ACHN (cell line): ENCODE measurements at places on chromosomes 1 and 21.

DNA sequence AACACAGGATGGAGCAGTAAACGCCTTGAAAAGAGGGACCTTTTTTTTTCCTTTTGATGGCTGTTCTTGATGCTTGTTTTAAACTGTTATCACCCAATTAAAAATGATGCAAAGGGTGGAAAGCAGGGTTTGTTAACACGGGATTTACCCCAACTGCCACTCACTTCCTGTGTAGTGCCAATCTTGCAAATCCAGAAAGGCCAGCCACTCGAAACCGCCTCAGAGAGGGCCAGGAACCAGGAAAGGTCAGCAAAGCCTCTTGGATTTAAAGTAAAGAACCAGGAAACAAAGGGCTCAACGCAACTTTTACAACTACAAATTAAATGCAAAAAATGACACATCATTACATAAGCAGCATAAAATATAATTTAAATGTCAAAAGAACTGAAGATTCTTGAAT lies 347.4 kb downstream of the PDE4B start:
- DNase-seq, result no peak

DNA sequence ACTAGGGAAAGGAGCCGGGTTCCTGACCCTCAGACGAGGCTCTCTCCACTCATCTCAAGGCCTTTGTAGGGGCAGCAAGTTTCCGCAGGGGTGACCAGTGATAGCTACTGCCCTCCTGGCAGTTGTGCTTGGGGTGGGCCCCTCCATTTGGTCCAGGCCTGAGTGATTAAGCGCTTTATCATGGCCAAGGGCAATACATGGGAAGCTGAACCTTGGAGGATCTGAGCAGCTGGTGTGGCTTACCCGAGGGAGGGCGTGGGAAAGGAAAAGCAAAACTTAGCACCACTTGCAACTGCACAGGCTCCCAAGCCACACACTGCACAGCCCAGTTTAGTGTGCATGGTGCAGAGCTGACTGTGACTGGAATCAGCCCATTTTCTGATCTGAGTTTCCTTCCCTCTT lies 47.8 kb downstream of the GADD45A start:
- no peak for DNase-seq

DNA sequence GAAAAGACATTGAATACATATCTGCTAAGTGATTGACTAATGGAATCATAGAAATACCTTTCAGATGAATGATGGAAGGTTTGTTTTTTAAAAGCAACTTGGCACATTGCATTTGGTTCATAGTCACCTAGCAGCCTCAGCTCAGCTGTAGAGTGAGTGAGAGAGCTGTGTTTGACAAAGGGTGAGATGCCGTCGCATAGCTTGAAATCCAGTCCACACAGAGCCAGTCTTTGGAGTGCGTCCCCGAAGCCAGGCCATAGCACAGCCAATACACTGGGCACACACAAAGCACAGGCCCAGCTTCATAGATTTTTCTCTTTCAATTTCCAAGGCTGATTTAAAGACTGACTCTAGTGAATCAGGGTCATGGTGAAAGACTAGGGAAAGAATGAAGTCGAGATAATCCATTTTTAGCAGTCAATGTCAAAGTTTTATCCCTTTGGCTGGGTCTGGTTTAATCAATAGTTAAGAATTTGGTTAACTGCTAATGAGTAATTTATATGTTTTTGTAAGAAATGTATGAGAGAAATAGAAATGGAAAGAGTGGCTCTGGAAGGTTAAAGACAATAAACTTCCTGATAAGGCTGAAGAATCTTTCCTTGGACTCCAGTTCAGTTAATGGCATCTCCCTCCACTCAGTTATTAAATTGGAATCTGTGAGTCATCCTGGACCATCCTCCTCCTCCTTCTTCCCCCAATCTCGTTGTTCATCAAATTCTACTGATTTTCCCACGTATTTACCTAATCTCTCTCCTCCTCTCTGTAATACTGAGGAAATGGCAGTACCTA lies 101.2 kb upstream of the IRF2BP2 start:
- no peak for DNase-seq

DNA sequence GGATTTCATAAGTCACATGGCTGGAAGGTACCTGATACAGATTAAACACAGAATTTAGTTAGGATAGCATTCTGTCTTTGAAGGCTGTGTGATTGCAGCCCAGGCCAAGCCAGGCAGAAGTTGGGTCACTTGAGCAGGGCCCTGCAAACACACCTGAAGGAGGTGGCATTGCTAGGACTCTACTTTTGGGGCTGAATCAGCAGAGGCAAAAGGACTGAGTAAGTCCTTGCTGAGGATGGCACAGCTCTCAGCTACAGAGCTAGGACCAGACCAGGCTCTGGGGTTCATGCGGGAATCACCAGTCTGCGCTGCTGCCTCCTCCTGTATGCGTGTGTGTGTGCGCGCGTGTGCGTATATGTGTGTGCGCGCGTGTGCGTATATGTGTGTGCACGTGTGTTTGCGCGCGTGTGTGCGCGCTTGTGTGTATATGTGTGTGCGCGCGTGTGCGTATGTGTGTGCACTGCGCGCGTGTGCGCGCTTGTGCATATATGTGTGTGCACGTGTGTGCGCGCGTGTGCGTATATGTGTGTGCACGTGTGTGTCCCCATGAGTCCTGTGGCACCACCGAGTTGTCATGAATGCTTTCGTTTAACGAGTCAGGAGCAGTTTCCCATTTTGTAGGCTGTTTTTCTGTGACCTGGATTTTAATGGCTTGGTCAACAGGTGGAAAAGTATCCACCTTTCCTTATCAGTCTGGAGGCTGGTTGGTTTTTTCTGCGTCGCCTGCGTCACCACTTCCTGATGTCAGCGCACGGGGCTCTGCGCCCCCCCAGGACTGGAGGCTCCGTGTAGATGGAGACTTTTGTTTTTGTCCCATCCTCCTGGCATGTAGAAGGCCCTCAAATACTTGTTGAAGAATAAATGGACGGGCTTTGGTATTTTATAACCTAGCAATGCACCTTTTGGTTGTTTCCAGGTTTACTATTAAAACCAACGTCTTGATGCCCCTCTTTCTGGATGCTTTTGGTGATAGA lies 34.7 kb downstream of the ADARB1 start:
- DNase-seq, result no peak

DNA sequence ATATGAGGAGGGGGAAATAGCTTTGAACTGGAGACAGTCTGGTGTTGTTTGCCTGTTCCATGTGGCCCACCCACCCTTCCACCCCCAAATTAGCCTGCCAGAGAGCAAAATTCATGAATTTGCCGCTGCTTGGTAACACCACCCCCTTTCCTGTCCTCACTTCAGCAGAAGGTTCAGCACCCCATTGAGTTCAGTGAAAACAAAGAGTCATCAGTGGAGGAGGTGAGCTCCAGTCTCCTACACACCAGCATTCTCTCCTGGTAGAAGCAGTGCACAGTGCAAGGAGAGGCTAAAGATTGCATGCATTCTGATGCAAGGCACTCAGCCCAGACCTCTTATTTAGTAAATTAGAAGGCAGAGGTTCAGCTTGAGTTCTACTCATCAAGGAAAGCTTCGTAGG lies 99.7 kb upstream of the DYNLT5 start:
- DNase-seq, result no peak

- DNase-seq, result no peak
Measured at GRCh38 chr1:56199956-56200355, 379.4 kb downstream of the PLPP3 start.

DNA sequence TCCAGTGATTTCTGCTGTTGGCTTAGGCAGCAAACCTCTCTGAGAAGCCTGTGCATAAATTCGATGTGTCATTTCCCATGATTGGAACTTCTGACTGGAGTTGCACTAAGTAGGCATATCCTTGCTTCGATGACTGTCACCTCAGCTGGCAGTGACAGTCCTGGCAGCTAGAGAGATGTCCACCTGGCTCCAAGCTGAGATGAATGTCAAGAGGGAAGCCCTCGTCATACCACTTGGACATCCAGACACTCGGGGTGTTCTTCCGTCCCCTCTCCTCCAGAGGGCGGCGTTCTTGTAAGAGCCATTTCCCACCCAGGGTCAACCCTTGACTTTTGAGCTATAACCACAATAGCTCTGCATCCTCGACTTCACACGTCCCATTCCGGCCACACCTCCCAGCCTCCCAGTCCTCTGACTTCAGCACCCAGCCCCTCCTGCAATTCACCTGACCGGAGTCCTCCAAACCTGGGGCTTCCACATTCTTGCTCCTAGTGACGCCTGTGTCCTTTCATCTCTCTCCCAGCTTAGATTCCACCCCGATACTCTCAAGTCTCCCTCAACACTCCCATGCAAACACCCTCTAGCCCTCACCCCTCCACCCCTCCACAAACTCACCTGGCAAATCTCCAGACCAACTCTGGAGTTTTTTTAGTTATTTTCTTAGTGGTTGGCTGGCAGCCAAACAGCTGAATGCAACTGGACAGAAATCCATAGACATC lies 17.3 kb downstream of the CA6 start:
- DNase-seq, result peak; percentile 55

- peak; percentile 18 for DNase-seq
Measured at GRCh38 chr1:98388441-98388840, 273.1 kb upstream of the SNX7 start.

DNA sequence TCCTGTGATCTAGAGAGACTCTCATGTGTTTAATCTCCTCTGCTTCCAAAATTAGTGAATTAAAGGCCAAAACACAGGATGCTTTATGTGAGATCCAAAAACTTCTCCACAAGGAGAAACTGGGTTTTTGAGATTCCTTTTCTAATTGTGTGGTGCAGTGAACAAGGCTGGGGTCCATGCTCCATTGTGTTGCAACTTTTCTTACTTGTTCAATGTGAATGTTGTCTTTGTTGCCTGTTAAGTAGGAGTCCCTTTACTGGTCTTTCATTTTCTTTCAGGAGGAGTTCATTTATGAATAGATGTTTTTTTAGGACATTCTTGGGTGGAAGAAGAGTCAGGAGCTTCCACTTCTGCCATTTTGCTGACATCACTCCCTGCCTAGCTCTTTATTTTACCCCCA lies 40.6 kb upstream of the CFHR3 start:
- no peak for DNase-seq

DNA sequence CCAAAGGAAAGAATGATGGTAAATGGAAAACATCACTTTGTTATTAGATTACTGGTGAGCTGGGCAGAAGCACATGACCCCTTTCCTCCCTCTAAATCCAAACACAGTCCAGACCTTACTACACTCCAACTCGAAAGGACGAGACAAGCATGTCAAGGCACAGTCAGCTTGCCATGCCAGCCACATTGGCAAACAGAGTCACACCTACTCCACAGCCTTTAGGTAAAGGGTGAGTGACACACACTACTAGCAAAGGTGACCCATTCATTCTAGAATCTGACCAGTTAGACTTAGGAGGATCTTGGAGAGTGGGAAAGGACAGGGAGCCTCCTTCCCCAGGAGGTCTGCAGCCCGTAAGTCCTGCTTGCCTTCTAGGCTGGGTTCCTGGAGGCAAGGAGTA lies 3.0 kb downstream of the SLC44A3 start:
- DNase-seq, result no peak

DNA sequence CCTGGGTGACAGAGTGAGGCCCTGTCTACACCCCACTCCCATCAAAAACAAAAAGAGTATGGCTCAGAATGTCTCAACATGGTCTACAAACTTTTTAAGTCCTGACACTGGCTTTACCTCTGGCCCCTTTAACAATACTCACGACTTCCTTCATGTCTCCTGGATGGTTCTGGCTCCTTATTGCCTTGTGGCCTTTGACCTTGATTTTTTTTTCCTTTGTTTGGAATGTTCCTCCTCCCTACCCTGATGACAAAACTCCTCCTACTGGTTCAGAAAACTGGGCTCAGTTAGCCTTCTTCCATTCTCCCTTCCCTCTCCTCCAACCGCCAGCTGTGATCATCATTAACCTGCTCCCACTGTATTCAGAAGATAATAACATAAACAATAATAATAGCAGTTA lies 4.6 kb upstream of the SOAT1 start:
- no peak for DNase-seq

DNA sequence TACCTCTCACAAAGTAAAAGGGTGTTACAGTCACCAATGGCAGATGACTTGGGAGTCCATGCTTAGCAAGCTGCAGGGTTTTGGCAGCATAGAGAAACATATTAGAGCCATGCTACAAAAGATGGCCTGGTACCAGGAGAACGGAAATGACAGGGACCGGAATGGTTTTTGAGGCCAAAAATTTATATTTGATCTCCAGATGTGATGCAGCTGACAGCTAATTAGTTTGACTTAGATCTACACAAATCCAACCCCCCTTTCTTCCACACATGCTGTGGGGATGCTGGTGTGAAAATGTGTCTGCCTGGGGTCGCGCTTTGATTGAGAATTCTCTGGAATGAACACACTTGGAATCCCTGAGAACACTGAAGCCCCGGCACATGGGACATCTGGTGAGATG lies 26.5 kb downstream of the SYF2 start:
- DNase-seq, result no peak

DNA sequence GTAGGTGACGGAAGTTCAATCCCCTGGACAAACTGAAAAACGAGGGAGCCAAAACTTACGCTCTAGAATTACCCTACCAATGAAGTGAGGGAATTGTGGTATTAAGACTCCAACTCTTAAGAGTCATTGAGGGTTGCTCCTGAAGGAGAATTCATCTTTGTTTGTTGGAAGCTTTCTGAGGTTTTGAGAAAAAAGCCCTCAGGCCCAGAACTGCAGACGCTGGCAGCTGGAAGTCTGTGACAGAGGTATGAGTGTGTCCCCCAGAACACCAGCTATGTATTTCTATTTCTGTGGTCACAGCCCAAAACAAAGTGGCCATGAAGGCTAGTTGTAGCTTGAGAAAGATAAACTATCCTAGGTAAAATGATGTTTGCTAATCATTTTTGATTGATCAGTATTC lies 438.8 kb upstream of the B3GALT2 start:
- no peak for DNase-seq

- DNase-seq, result peak; percentile 95
Measured at GRCh38 chr1:167721617-167722151, at the start of gene MPZL1. Gene MPZL1 (plus strand): TSS chr1:167721982. CDS start chr1:167722152, 170 bp downstream.

GRCh38 chr1:7199077-7199779 lies 414.0 kb downstream of the CAMTA1 start:
- DNase-seq, result no peak

DNA sequence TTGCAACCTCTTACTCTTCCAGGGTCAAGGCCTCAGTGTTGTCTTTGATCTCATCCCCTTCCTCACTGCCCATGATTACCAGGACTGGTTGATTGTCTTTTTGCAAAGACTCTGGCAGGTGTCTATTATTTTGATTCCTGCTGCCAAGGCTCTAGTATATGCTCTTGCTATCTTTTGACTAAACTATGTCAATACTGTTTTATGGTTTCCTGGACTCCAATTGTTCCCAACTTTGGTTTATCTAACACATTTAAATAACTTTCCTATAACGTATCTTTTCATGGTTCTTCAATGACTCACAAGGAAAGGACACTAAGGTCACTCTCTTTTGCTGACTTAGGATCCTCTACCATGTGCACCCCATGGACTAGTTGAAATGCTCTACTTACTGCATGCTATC lies 141.5 kb downstream of the PTPRC start:
- no peak for DNase-seq

DNA sequence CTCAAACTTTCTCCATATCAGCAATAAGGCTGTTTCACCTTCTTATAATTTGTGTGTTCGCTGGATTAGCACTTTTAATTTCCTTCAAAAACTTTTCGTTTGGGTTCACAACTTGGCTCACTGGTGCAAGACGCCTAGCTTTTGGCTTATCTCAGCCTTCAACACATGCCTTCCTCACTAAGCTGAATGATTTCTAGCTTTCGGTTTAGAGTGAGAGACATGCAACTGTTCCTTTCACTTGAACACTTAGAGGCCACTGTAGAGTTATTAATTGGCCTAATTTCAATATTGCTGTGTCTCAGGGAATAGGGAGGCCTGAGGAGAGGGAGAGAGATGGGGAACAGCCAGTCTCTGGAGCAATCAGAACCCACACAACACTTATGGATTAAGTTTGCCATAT lies 41.2 kb upstream of the IFNLR1 start:
- DNase-seq, result no peak

- no peak for DNase-seq
Measured at GRCh38 chr1:87898431-87898830, 569.8 kb downstream of the LMO4 start.
